ELF-1 (cell line): ENCODE measurements at places on chromosomes 5 and 9.
A peak's percentile ranks its signal among the peaks of the same experiment; 100 is the strongest.

- DNase-seq = no peak
Observed at GRCh38 chr9:135355521-135356011, 124.0 kb upstream of the PPP1R26 start.

DNA sequence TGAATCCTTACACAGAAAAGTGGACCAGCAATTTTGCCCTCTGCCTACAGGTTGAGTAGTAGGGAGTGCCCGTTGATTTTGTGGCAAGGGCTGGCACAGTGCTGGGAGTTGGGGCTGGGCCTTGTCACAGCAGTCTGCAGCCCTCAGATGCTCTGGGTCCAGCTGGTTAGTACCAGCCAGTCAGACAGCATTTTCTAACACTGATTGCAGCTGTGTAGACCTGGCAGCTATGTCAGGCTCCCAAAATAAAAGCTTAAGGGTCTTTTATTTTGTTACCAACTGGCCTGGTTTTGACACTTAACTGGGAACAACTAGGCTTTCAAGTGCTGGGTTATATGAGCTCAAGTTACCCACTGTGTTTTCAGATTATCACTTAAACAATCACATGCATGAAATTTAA is 57.7 kb downstream of the MAT2B start:
- no peak for DNase-seq

DNA sequence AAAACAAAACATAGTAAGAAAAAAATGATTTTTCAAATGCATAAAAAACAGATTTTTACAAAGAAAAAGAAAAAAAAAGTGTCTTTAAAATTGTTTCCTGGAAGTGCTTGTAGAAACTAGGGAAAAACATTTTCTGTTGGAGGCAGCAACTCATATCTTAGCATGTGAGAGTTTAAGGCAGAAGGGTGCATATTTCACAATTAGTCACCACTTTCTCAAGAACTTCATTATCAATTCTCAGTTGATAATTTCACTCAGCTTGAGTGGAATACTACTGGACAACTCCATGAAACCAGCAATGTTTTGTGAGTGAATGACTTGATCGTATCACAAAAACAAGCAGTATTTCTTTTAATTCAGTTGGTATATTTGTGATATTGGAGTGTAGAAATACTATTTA is 508.3 kb upstream of the DAB2 start:
- no peak for DNase-seq

DNA sequence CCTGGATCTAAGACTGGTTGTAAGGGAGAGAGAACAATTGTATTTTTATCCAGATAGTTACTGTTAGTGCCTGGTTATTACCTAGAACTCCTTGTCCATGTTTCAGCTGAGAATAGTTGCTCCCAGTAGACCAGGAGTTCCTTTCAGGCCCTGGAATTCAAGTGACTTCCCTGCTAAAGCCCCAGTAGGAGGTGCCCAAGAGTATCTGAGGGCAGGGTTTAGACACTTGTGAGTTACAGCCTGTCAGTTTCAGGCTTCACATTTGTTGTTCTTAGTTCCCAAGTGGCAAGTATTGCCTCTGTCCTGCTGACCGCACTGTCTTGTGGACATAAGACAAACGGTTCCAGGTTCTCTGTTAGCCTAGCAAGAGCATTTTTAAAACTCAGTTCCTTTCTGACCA is 743.9 kb upstream of the SEMA6A start:
- DNase-seq = peak; percentile 23

- no peak for DNase-seq
Observed at GRCh38 chr5:52892242-52892878, 96.8 kb upstream of the ITGA2 start.

GRCh38 chr5:78920604-78921003 is 64.5 kb downstream of the ARSB start:
- DNase-seq = peak; percentile 50

DNA sequence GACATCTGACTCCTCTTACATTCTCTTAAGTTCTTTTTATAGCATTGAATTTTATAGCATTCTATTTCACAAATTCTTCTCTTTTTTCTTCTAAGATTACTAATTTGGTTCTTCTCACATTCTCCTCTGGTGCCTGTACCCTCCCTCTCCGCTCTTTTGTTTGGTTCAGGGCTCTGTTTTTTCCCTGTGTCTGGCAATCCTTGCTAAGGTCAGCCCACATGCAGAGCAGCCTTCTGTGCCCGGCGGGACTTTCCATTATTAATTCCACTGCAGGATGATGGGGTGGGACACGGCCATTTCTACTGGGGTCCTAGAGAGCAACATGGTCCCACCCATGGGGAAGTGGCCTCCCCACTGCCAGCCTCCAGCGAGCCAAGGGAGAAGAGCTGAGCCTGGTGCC is 9.8 kb upstream of the TRAF2 start:
- DNase-seq = no peak

DNA sequence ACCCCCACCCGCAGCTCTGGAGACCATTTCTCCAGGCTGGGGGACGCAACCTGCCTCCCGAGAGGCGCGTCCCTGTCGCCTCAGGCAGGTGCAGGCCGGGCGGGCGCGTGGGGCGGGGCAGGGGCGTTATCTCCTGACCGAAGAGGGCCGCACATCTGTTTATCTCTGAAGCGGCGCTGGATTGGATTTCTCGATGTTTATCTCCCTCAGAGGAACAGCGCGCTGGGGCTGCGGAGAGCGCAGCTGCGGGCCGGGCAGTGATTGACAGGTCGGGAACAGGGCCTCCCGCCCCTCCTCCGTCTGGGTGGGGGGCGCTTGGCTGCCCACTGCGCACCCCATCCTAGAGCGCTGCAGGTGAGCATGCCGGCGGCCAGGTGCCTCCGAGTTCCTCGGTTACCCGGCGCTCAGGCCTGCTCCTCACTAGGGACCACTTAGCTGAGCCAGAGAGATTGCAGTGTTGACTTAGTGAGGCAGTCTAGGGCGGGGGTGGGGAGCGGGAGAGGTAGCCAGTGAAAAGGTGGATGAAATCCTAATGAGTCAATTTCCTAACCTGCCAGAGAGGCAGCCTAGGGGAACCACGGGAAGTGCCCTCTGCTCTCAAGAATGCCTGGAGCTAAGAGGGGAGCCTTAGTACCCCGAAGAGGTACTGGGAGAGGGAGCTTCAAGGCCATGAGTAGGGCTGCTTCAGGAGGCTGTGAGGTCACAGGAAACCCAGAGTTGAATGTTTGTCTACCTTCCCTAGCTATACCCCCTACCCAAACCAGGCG is 39.6 kb upstream of the TIFAB start:
- DNase-seq = peak; percentile 84

GRCh38 chr9:127919253-127919815 is 2.5 kb upstream of the ST6GALNAC4 start:
- DNase-seq = peak; percentile 62

DNA sequence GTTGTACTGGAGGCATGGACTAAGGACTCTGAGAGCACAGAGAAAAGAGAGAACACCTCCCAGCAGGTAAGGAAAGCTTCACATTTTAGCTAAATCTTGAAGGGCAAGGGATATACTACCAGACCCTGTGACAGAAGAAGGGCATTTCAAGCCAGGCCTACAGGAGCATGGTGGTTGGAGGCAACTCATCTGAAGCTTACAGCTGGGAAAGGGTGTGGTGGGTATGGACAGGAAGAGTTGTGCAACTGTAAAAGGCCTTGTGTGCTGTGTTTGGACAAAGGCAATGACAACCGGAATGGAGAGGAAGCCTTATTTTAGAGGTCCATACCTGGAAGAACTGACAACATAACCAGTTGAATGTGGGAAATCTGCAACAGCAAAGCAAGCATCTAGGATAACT is 31.2 kb downstream of the NIPSNAP3B start:
- DNase-seq = no peak

DNA sequence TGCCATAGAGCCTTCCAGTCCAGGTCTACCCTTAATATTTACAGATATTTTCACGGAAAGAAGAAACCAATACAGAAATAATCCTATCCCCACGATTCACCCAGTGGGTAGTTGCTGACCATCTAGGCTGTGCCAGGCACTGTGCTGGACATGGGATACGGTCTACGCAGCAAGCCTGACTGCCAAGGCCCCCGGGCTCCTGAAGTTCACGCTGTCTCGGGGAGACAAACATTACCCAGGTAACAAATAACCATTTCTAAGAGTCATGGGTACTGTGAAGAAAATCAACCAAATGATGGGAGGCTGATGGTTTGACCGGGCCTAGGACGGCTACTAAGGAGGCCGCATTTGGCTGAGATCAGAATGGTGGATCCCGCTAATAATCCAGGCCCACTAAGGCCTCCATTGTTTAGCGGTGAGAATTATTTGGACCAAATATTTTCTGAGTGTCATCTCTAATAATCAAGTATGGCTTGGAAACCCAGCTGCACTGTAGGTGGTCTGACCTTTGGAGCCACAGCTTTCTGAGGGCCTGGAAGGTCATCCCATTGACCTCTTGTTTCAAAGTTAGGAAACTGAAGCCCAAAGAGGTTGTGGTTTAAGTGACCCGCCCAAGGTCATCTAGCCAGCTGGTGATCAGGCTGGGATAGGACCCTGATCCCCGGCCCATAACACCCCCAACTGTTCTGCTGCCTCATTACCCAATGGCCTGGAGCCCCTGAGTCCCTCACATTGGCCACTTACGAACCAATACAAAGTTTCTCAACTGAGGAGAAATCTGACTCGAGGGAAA is 82.4 kb downstream of the AK8 start:
- no peak for DNase-seq

DNA sequence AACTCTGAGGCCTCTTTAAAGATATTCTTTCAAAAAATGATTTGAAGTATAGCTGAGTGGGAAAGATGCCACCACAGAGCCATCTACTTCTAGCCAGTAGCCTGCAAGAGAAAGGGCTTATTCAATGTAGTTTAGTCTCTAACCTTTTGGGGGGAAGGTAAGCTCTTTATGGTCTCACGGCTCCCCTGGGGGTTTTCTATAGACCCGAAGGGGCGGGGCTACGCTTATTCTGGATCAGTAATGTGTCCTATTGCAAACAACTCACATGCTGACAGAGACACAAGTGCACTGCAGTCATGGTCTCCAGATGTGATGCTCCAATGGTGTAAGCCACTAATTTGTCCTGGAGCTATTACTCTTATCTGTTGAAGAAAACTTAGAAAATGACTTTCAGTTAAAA is 53.4 kb upstream of the RPS23 start:
- no peak for DNase-seq

GRCh38 chr9:127608104-127608966 is 3.7 kb upstream of the STXBP1 start:
- DNase-seq = peak; percentile 93

DNA sequence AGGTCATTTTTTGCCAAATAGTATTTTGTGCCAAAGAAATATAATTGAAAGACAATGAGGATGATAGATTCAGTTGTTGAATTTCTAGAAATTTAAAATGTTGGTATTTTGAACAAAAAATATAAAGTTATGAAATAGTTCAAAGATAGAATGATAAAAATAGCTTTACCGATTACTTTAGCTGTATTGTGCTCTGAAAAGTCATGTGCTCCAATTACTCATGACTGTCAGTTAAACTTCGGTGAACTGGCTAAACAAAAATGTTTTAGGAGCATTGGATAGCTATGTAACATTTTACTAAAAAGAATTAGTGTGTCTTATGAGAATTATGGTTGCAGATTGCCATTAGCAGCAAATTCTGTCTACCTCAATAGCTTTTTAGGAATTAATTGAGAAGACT is 177.3 kb upstream of the VCAN start:
- DNase-seq = no peak

- no peak for DNase-seq
Observed at GRCh38 chr9:137460363-137461315, 1.5 kb upstream of the NSMF start.

DNA sequence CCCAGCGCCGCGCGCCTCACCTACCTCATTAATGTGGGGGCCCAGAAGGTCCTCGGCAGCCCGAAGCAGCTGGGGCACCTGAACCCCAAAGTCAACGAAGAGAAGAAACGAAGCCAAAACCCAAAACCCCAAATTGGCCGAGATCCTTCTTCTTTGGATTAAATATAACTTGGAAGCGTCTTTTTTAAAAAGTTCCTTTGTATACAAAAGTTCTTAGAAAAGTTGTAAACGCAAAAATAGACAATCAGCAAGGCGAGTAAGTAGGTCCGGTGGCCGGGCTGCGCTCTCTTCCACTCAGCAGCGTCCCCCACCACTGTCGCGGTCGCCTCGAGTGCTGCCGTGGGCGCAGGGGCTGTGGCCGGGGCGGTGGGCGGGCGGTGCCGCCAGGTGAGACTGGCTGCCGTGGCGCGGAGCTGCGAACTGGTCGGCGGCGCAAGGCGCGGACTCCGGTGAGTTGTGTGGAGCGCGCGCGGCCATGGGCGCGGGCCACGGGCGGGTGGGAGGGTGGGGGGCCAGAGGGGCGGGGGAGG is 360 bp downstream of the KLF4 start:
- DNase-seq = no peak

DNA sequence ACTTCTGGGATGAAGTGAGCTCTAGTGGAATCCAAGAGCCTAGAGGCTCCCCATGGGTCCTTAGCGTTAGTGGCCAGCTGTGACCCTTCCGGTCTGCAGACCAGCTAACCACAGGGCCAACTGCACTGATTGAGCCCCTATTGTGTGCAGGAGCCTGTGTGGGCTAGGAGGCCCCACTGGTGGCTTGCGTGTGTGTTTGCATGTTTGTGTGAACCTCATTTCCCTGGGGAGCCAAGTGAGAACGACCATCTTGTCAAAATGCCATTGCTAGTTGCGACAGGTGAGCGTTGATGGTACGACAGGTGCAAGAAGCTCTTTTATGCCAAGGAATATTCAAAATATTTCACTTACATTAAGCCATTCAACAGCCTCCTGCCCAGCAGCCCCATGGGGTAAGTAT is 44.1 kb upstream of the ANKRD33B start:
- DNase-seq = no peak

- DNase-seq = no peak
Observed at GRCh38 chr5:137415231-137415681, 83.9 kb downstream of the SPOCK1 start.

DNA sequence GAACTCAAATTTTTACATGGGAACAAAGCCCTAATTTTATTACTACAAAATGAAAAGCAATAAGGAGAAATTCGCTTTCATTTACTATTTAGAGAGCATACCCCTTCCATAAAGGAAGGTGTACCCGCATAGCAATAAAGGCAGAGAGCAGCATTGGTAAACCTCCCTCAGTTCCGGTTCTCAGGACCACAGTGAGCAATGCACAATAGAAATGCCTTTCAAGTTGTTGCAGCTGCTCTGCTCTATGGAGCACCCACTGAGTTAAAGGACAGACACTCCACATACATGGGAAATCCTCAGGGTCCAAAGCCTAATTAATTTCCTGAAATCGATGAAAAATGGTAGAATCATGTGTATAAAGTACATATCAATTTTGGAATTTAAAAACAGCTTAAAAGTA is 89.9 kb upstream of the MPDZ start:
- no peak for DNase-seq
